ENCODE measurements at places on chromosomes 7 and 10. TPM values are rescaled to one million over a fixed set of nuclear protein-coding genes. Genes with fewer than 3 reads are reported as not detected.

Gene FOXI2
- not detected for total RNA-seq

Gene MYOZ1
- not detected for total RNA-seq

- H3K36me3 ChIP-seq = no peaks in the 10 kb centered on the region
- H3K4me3 ChIP-seq = no peak overlapping the region
- H3K27ac ChIP-seq = peak overlapping the region; percentile 68
- DNase-seq = no peak
Observed at GRCh38 chr7:30465046-30465810, 13.4 kb downstream of the NOD1 start.

DNA sequence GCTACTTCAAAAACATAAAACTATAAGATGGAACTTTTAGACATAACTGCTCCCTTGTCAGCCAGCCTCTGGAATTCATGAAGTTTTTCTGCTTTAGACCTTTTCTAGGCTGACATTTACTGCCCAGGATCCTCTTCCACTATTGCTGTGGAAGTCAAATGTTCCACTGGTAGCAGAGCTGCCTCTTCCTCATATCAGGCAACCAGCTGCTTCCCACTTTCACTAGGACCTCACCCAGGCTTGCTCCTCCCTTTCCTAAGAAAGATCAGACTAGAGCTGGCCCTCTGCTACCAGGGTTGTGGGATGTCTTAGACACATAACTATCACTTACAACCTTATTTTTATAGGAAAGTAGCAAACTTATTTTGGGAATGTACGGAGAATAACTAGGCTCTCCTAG is 121.5 kb downstream of the CTTNBP2 start:
- no peaks in the 10 kb centered on the region for H3K4me1 ChIP-seq
- H3K36me3 ChIP-seq = no peaks in the 10 kb centered on the region
- no peak overlapping the region for H3K27ac ChIP-seq
- H3K27me3 ChIP-seq = no peaks in the 10 kb centered on the region
- no peak for DNase-seq
- no peak overlapping the region for H3K4me3 ChIP-seq

Gene ACHE
- under 0.01 TPM for total RNA-seq

- H3K27ac ChIP-seq = peak overlapping the region; percentile 74
- no peaks in the 10 kb centered on the region for H3K36me3 ChIP-seq
- no peaks in the 10 kb centered on the region for H3K27me3 ChIP-seq
- peak; percentile 35 for DNase-seq
- peaks cover 16% of the 10 kb centered on the region for H3K4me1 ChIP-seq
Observed at GRCh38 chr10:33099748-33100147, 141.7 kb upstream of the ITGB1 start.

- peak within 1 kb of the TSS; percentile 78 for H3K4me3 ChIP-seq
- no peak within 1 kb of the TSS for H3K27ac ChIP-seq
- DNase-seq = peak; percentile 93
- no peaks in the 10 kb centered on the region for H3K36me3 ChIP-seq
- no peaks in the 10 kb centered on the region for H3K4me1 ChIP-seq
Observed at GRCh38 chr10:70052462-70053217, at the start of gene MACROH2A2. TSS of gene MACROH2A2 (plus strand) at chr10:70052846. CDS start at chr10:70075659, 22,813 bp downstream.

DNA sequence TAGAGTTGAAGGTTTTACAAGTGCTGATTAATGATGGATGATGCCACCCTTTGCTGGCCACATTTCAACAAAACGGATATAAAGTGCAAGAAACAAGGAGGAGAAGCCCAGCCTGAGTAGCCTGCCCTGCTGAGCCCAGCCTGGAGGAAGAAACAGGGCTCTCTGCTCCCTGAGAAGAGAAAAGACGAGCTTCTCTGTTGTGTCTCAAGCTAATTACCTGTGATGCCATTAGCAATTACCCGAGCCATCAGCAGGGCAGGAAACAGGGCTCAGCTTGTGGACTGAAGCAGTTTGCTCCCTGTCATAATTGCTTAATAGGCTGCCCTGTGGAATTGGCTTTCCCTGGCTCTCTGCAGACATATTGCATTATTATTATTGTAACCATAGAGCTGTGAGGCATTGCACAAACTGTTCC is 709.3 kb upstream of the AUTS2 start:
- DNase-seq = no peak
- no peak overlapping the region for H3K4me3 ChIP-seq
- no peaks in the 10 kb centered on the region for H3K36me3 ChIP-seq
- no peaks in the 10 kb centered on the region for H3K27me3 ChIP-seq

Gene SEMA3C
- total RNA-seq = 421 TPM

Gene NAT16
- total RNA-seq = not detected

Gene SGPL1
- 47.4 TPM for total RNA-seq

GRCh38 chr10:4017336-4017735 is 232.3 kb upstream of the KLF6 start:
- H3K27me3 ChIP-seq = no peaks in the 10 kb centered on the region
- no peaks in the 10 kb centered on the region for H3K4me1 ChIP-seq
- DNase-seq = no peak
- no peaks in the 10 kb centered on the region for H3K36me3 ChIP-seq
- no peak overlapping the region for H3K27ac ChIP-seq

Data from osteoblast (primary cell).